ENCODE measurements at places on chromosomes 12 and 14.

- no peak for DNase-seq
These were observed 1.6 kb downstream of the ACVR1B start for GRCh38 chr12:51953089-51953488.

DNA sequence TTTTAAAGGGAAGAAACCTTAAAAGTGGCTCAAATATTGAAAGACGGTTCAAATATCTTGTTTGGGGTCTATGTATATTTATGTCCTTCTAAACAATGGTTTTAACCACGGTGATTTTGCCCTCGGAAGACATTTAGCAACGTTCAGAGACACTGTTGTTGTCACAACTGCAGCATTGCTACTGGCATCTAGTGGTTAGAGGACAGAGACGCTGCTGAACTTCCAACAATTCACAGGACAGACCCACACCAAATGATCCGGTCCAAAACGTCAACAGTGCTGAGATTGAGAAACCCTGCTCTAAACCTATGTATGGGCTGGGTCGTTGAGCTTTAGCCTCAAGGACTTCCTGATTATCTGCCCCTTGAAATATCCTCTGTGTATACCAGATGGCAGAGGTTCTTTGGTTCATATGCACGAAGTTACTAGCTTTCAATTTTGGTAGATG, 1.7 kb downstream of the ANGEL1 start:
- DNase-seq: peak; percentile 36

DNA sequence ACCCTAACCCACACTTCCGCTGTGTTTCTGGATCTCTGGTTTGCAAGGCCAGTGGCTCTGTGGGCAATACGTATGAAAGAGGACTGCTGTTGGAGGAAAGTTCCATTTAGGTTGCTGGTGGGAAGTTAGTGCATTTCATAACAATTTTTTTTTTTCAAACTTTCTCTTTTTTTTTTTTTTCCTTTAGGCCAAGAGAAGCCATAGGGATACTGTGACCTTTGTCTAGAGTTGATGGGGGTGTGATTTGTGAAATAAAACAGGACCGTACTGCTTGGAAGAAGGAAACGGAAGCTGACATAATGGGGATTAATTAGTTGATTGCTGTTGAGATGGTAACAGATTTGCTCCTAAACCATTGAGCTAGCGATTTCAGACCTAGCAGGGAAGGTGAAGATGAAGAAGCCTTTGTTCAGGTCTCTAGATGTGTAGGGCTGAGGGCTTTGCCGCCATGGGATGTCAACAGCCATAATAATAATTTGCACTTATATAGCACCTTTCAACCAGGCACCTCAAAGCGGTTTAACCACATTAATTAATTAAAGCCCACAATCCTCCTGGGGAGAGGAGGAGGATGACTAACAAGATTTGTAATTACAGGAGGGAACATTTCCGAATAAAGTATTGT, 315.3 kb downstream of the ZFP36L1 start:
- no peak for DNase-seq

- DNase-seq: no peak
These were observed 46.3 kb downstream of the MON2 start for GRCh38 chr12:62512901-62513300.

- peak; percentile 84 for DNase-seq
These were observed at the start of gene GPR132 for GRCh38 chr14:105065280-105066228. Gene GPR132 (minus strand): TSS chr14:105065430. CDS start chr14:105055420, 10,010 bp downstream.

DNA sequence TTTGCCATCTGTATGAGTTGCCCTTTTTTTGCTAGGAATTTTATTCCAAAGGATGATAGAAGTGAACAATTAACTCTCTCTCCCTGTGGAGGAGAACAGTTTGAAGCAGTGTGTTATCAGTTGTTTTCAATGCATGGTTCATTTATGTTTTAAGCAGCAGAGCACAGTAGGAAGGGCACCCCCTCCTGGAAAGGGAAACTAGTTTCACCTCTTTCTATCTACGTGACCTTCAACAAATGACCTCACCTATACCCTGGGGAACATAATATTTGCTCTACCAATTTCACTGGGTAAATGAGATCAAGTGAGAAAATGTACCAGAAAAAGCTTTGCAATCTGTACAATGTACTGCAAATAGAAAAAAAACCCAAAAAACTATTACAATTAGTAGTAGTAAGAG, 5.4 kb upstream of the DCP1B start:
- DNase-seq: no peak

DNA sequence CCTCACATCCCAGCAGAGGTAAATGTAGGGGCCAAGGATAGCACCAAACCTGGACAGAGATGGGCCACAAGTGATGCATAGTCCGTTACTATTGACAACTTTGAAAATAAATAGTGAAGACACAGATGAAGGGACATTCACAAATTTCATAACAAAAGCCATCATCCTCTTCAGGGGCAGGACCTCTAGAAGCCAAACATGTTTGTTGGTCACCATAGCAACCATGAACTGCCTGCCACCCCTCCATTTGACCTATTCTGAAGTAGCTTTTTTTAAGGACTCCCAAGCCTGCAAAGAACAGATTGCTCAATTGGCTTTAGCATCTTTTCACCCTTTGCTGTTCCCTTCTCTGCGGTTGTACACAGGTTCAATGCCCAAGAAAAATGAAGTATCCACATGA, 35.7 kb upstream of the MDM1 start:
- no peak for DNase-seq

Data from MM.1S (cell line).